ENCODE measurements at places on chromosomes 16 and 17. TPM values are rescaled to one million over a fixed set of nuclear protein-coding genes. Genes with fewer than 3 reads are reported as not detected.
A peak's percentile ranks its signal among the peaks of the same experiment; 100 is the strongest.

The RNU2-1 gene
- 7,693 TPM for total RNA-seq

DNA sequence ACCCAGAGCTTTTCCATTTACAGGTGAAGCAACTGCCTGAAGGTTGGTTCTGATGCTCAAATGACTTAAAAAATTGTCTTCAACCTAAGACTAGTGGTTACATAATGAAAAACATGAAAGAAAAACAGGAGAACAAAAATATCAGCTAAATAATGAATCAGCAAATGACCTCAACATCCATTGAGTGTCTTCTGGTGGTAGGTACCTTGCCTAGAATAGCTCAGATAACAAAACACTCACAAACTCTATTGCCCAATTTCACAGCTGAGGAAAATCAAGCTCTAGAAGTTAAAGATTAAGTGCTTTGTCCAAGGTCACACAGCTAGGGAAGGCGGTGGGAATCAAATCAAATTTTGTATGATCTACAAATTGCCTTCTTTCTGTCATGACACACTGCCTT is 304.6 kb upstream of the CDH11 start:
- DNase-seq: no peak

GRCh38 chr16:64278196-64278595 is 843.7 kb downstream of the CDH11 start:
- DNase-seq: no peak

- DNase-seq: peak; percentile 86
Observed at GRCh38 chr17:17754719-17755686, 73.7 kb downstream of the RAI1 start.

GRCh38 chr17:66525338-66525737 is 222.9 kb downstream of the PRKCA start:
- no peak for DNase-seq
